PC-9 (cell line): ENCODE measurements at places on chromosomes 2 and 18.
A peak's percentile ranks its signal among the peaks of the same experiment; 100 is the strongest.

DNA sequence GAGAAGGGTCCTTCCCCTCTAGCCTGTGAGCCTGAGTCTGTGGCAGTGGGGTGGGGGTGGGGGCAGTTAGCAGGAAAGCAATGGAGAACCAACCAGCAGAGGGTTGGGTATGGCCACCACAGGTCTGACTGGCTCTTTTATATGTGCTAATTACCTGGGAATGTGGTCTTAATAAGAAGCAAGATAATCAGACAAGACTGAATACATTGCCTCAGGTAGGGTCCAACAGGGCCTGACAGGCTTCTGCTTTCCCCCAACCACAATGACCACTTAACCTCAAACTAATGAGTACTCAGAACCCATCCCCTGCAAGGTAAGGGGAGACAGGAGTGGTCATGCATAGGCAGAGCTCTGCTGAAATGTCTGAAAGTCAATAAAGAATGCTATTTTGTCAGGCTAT, 39.2 kb upstream of the GALNT1 start:
- no peak for DNase-seq

GRCh38 chr2:174694196-174694878, 69.9 kb downstream of the CHRNA1 start:
- DNase-seq, result no peak

GRCh38 chr2:204449977-204450376, 95.3 kb upstream of the PARD3B start:
- DNase-seq, result no peak

DNA sequence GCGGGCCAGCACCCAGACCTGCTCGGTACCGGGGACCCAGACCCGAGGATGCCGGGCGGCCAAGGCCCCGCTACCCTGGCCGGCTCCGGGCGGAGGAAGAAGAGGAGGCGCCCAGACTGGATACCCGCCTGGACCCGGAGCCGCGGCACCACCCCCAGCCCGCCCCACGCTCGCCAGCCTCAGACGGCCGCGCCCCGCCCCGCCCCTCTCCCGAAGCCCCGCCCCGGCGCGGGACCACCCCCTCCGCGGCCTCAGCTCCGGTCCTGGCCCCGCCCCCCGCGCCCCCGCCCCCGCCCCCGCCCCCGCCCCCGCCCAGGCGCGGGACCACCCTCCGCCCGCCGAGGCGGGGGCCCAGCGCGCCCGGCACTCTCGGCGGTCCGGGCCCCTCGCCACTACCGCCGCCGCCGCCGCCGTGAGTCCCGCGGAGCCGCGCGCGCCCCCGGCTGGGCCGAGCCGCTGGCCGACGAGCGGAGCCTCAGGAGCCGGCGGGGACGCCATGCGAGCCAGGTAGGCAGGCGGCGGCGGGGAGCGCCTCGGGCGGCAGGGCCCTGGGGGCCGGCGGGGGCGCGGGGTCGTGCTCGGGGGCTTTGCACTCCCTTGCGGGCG, at the start of gene SH3BP4:
TSS of gene SH3BP4 (plus strand) at position 354 of the 606 bp plus-strand sequence. CDS start 82,986 bp downstream, outside the sequence.
- peak; percentile 54 for DNase-seq

GRCh38 chr18:5463390-5463789, 80.4 kb downstream of the EPB41L3 start:
- DNase-seq, result no peak

GRCh38 chr2:178827739-178828485, 20.7 kb upstream of the TTN start:
- no peak for DNase-seq

- DNase-seq, result no peak
Observed at GRCh38 chr18:38307914-38308313, 742.3 kb upstream of the CELF4 start.

DNA sequence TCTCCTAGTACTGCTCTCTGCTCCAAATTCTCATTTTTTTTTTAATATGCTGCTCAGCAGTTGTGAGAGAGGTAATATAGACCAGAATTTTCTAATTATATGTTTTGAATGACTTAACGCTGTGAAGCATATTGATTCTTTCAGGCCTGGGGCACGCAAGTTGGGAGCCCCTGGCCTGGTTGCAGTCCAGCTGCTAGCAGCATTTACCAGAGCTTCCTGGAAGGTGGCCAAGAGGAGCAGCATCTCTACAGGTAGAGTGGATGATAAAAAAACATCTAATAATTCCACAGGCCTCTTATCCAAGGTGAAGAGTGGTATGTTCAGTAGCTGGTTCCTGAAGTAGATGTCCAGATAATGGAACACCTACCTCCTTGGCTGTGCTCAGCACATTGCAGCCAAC, 7.3 kb upstream of the UGP2 start:
- no peak for DNase-seq

DNA sequence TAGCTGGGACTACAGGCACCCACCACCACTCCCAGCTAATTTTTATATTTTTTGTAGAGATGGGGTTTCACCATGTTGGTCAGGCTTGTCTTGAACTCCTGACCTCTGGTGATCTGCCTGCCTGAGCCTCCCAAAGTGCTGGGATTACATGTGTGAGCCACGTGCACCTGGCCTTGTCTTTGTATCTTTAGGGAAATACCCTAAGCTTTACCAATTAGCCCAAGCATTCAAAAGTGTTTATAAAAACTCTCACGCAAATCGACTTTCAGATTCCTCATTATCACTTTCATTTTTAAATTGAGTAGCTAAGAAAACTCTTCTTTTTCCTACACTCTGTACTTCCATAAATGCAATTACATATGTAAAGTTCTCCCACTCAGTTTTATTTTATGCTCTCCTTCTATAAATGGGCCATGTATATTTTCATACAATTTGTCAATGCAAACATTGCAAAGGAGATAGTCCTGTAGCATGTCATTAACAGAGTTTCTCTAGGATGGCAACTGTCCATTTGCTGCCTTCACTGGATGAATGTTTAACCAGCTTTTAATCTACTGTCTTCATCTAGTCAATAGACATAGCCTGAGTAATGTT, 326.2 kb upstream of the LRATD1 start:
- DNase-seq, result no peak

DNA sequence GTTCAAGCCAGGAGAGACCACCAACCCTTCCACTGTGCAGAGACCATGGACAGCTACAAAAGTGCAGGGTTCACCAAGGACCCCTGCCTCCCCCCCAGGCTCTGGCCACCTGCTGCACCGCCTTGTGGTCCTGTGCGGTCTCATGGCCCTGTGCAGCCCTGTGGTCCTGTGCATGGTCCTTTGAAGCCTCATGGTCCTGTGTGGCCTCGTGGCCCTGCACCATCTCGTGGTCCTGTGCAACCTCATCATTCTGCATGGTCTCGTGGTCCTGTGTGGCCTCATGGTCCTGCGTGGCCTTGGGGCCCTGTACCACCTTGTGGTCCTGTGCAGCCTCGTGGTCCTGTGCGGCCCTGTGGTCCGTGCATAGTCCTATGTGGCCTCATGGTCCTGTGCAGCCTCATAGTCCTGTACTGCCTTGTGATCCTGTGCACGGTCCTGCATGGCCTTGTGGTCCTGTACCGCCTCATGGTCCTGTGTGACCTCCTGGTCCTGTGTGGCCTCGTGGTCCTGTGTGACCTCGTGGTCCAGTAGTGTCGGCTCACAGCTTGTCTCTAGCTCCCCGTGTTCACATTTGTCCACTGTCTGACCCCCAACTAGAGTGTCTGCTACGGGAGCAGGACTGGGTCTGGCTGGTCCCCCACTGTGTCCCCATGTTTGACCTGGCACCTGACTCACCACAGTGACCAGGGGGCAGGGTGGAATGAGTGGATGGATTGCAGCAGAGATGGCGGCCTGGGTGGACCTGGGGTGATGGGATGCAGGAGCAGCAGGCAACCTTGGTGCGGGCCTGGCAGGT, 20.0 kb upstream of the OTOS start:
- no peak for DNase-seq

DNA sequence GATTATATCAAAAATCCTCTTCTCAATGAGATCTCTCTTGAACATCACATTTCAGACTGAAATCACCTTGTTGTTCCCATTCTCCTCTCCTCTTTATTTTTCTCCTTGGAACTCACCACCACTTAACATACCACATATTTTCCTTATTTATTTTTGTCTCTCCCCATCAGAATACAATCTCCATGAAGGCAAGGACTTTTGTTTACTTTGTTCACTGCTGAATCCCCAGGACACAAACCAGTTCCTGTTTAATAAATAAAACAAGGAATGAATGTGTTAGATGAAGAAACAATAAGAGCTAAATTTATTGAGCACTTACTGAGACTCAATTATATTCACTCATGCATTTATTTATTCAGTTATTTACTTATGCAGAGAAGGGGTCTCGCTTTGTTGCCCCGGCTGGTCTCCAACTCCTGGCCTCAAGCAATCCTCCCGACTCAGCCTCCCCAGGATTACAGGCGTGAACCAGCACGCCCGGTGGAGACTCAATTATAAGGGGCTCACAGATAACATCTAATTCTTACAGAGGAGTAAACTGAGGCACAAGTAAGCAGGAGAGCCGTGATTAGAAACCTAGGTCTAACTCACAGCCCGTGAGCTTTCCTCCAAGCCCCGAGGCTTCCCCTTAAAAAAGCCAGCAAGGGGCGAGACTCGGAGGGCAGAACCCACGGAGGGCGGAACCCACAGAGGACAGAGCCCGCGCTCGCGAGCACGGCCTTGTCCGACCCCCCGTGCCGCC, 616 bp upstream of the TAF1B start:
- no peak for DNase-seq

DNA sequence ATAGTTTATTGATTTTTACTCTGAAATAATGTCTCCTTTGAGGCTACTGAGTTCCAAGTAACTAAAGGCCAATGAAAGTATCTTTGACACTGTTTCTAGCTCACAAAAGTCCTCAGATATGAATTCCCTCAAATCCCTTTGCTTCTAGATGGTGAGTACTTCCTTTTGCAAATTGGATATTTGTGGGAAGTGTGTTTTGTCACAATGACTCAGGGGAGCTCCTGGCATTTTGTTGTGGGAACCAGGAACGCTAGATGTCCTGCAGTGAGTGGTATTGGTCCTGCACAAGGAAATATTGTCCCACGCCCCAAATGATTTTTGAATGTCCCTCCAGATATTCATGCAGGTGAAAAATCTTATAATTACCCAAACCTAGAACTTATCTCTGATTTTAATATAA, 24.3 kb downstream of the TACR1 start:
- DNase-seq, result no peak

DNA sequence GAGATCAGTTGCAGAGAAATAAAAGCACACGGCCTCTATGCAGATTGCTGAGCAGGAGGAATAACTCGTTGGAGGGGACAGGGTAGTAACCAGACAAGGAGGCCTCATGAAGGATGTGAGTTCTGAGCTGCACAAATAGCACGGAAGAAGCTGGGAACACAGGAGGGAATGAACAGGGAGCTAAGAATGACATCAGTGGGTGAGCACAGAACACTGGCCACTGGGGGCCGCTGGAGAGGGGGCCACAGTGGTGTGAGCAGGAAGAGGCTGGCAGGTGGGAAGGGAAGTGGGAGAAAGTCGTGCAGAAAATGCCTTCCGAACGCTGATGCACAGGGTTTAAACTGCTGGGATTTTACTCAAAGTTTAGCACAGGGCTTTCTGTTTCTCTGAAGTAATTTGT, 61.0 kb downstream of the ZAP70 start:
- no peak for DNase-seq

DNA sequence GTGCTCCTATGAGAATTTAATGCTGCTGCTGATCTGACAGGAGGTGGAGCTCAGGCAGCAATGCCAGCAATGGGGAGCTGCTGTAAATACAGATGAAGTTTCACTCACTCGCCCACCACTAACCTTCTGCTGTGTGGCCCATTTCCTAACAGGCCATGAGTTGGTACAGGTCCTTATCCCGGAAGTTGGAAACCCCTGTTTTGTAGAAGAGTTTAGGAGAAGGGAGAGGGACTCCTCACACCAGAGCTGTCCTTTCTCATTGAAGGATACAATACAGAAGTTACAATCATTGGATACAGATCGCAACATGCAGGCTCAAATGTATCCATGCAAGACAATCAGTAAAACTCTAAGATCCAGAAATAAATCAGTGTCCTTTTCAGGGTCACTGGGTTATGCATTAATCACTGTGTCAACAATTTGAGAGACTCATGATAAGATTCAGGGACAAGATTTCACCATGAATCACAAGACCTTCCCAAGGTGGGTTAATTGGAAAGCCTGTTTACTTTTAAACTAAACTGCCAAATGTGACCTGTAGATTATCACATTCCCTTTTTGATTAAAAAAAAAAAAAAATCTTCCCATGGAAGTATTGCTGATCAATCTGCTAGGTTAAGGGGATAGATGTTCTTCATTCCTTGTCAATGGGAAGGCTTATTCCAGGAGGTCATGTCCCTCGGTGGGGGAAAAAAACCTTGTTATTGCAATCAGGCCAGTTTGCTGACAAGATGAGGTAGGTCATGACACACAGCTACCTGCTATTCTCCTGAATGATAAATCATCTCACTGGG, 97.2 kb downstream of the SP100 start:
- peak; percentile 2 for DNase-seq

- DNase-seq, result peak; percentile 50
Observed at GRCh38 chr2:94759211-94759610, 112.0 kb upstream of the TEKT4 start.

- DNase-seq, result peak; percentile 61
Observed at GRCh38 chr2:25184254-25184653, 15.9 kb upstream of the POMC start.

- no peak for DNase-seq
Observed at GRCh38 chr18:6248017-6248416, 166.7 kb downstream of the L3MBTL4 start.

- DNase-seq, result no peak
Observed at GRCh38 chr2:18062892-18063291, 184.4 kb downstream of the KCNS3 start.

DNA sequence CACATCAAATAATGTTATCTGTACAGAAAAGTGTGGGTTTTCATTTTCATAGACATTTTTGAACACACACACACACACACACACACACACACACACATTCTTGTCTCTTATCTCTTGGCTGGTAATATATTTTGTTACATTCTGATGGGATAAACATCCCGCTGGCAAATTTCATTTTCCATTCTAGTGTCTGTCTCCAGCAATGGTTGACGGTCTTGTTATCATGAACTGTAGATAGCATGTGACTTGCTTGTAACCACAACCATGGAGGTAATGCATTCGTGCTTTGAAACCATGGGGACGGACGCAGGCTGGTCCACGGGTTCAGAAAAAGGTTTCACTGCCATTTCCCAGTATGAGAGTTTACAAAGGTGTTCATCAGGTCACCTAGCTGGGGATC, 156.4 kb downstream of the PPP1R1C start:
- DNase-seq, result no peak

DNA sequence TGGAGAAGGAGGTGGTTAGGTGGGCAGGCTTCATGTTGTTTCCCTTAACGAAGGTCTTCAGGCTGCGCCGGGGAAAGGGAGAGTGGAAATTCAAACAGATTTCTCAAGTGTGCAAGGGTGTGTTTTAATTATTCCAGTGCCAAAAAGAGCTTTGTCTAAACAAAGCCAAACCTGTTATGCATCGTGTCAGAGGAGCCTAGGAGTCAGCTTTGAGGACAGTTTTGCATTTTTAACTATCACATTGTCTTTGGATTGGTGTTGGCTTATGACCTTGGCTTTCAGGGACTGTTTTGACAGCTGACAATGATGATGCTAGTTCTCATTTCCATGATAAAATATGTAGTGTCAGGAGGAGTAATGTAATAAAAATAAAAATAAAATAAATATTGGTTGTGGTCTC, 144.8 kb downstream of the LDLRAD4 start:
- DNase-seq, result no peak
